Stimulated activated CD4-positive, alpha-beta T cell treated with anti-CD3 and anti-CD28 coated beads, Interleukin-4, amount 100 ng/mL, for 48 hours (primary cell): ENCODE measurements at places on chromosomes 2 and 18.

DNA sequence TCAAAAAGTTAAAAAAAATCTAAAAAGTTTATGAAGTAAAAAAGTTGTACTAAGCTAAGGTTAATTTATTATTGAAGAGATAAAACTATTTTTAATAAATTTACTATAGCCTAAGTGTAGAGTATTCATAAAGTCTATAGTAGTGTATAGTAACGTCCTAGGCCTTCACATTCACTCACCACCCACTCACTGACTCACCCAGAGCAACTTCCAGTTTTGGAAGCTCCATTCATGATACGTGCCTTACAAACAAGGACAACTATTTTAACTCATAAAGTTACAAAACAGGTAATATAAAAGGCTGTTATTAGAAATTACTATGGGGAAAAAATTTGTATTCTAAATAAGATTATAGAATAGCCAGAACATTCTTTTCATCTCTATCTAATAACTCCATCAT lies 158.9 kb upstream of the FN1 start:
- DNase-seq = no peak

- DNase-seq = no peak
Observed at GRCh38 chr18:78364388-78364960, 615.1 kb upstream of the SALL3 start.

- DNase-seq = no peak
Observed at GRCh38 chr2:179860255-179861026, 971 bp downstream of the ZNF385B start.

DNA sequence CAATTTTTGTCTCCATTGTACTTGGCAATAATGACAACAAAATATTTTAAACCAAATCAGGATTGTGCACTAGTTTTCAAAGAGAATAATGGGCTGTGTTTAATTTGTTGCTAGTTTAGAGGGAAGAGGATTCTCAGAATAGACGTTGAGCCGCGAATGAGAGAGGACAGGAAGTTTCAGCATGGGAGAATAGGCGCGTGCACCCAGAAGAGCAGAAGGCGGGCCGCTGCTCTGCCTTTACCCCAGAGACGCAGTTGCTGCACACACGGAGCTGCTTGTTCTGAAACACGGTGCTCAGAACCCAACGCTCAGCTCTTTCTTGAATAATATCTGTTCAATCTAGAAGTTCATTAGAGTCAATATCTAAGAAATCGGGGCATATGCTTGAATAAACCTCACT lies 223.4 kb downstream of the MYT1L start:
- no peak for DNase-seq

DNA sequence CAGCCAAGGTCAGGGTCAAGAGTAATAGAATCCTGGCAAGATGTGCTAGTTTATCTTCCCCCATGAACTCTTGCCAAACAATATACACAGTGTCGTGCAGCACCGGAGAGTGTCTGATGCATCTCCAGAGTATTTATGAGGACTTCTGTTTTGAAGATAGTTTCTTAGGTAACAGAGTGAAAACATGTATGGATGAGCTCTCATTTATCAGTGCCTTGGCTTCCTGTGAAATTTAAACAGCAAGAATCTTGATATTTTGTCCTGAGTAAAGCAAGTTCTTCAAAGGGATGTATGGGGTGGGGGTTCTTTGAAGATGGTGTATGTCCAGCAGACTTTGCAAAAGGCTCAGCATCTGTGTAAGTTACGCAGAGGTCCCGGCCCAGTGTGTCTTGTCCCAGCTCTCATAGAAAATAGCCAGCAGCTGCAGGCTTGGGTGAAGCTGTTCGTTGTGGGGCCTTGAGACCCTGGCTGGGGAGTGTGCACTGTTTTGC lies 361.0 kb upstream of the NT5C1B start:
- no peak for DNase-seq

DNA sequence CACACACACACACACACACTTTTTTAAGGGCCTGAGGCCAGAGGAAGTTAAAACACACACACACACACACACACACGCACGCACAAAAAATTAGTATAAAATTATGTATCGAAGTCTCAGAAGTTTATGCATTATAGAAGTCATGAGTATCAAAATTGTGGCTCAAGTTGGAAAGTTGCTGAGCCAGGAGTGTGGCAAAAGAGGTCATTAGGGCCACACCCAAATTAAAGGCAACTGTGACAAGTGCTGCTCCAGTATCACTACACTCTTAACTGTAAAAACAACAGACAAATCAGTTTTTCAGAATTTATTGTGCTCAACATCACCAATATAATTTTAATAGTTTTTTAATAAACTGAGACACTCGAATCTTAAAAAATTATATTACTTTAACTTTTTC lies 36.9 kb downstream of the YWHAQ start:
- no peak for DNase-seq

DNA sequence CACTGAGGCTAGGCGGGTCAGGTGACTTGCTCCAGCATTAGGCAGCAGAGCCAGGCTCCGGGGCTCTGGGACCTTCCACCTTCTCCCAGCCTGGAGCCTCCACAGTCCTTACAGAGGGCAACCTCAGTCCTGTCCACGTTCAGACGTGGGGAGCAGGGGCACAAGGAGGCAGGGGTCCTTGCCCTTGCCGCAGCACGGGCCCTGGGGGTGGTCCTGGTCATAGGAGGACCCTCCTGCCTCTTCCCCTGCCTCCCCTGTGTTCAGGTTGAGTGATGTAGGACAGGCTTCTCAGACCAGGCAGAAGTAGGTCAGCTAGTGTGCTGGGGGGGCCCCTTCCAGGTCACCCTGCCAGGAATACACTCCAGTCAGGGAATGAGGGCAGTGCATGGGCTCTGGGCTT lies 5.4 kb upstream of the ARHGEF4 start:
- no peak for DNase-seq

GRCh38 chr2:218180467-218181114 lies 13.8 kb upstream of the CXCR1 start:
- no peak for DNase-seq

DNA sequence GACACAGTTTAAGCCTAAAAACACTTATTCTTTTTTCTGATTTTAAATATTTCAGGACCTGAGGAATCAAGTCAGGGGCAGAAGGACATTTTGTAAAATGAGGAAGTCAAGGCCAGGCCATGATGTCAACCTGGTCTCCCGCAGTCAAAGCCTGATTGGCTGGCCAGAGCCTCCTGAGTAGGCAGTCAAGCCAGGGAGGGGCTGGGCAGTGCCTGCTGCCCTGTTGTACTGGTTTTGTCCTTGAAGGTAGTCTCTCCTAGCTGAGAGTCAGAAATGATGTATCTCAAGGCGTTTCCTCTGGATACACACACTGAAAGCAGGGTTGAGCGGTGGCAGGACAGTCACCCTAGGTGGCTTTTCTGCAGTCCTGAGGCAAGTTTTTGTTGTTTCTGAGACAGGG lies 19.8 kb downstream of the CCT7 start:
- DNase-seq = no peak

DNA sequence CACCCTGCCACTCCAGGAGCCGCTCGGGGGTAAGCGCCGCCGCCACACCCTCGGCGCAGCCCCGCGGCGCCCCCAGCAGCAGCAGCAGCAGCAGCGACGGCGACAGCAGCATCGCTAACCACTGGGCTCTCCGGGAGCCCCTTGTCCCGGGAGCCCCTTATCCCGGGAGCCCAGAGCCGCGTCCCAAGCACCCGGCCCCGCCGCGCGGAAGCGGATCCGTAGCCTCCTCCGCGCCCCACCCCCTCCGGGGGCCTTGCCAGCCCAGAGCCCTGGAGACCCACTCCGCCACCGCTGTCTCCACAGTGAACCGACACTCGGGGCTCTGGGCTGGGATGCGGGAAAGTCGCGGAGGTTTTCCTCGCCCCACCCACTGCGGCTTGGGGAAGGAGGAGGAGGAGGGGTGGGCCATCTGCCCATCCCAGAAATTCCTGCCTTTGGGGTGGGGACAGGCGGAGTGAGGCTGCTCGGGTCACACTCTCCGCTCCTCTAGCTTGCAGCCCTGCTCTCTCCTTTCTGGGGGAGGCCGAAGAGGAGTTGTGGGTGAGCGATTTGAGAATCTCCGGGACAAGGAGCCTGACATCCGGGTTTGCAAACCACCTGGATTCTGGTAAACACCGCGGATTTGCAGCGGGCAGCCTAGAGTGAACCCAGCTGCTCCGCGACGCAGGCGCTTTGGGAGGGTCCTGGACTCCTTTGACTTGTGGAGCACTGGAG lies at the start of gene PLA2R1:
Gene PLA2R1, minus strand, starts transcription at position 324 of the 714 bp plus-strand sequence. Its CDS starts 212 bp downstream, at position 112.
- DNase-seq = no peak

GRCh38 chr18:9616049-9616448 lies 1.7 kb upstream of the PPP4R1 start:
- DNase-seq = no peak

GRCh38 chr2:9282128-9283112 lies 75.8 kb downstream of the ASAP2 start:
- no peak for DNase-seq

- no peak for DNase-seq
Observed at GRCh38 chr18:42164556-42164955, 209.5 kb downstream of the PIK3C3 start.

- DNase-seq = no peak
Observed at GRCh38 chr2:214484239-214484638, 73.4 kb downstream of the VWC2L start.

GRCh38 chr2:46521215-46521683 lies 41.9 kb downstream of the TMEM247 start:
- no peak for DNase-seq

GRCh38 chr2:215652388-215652787 lies 216.5 kb upstream of the FN1 start:
- no peak for DNase-seq

GRCh38 chr2:45470531-45470930 lies 140.5 kb downstream of the SRBD1 start:
- no peak for DNase-seq

GRCh38 chr2:178194600-178195389 lies 483 bp downstream of the OSBPL6 start:
- DNase-seq = no peak

- no peak for DNase-seq
Observed at GRCh38 chr2:877747-878146, 72.9 kb upstream of the SNTG2 start.

DNA sequence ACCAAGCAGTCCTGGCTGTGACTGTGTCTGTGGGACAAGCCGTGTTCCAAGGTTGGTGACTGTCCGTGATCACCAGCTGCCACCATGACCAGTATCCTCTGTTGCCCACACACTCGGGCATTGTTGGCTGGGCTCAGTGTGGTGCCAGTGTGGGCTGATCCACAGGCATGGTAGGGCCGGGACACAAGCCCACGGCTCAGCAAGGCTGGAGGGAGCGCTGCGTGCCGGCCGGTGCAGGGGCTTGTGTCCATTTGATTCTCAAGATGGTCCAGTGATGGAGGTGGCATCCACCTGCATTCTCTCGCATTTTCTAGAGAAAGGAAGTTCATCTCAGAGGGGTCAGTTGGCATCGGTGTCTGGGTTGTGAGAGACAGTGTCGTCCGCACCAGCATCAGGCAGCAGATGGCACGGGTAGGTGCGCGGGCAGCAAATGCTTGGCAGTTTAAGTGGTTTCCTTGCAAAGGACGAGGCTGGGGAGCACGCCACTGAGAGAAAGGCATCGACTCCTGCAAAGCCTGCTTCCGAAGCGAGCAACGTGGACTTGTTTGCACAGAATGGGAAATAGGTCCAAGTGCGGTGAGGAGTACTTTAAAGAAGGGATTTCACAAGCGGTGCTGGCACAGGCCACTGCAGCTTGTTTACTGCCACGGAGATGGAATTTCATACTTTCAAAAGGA lies 20.9 kb downstream of the TWIST2 start:
- no peak for DNase-seq

GRCh38 chr2:212343167-212343566 lies 195.4 kb downstream of the ERBB4 start:
- DNase-seq = no peak

GRCh38 chr2:211463397-211463796 lies 907.0 kb downstream of the CPS1 start:
- DNase-seq = no peak
